ENCODE measurements at places on chromosomes 2 and 18.

GRCh38 chr2:3827673-3828575 lies 124.5 kb downstream of the DCDC2C start:
- DNase-seq: peak; percentile 34

GRCh38 chr2:31386648-31387047 lies 27.9 kb downstream of the XDH start:
- peak; percentile 10 for DNase-seq

GRCh38 chr2:126187668-126188067 lies 468.3 kb upstream of the GYPC start:
- no peak for DNase-seq

- no peak for DNase-seq
Measured at GRCh38 chr2:100077456-100077855, 64.9 kb downstream of the AFF3 start.

DNA sequence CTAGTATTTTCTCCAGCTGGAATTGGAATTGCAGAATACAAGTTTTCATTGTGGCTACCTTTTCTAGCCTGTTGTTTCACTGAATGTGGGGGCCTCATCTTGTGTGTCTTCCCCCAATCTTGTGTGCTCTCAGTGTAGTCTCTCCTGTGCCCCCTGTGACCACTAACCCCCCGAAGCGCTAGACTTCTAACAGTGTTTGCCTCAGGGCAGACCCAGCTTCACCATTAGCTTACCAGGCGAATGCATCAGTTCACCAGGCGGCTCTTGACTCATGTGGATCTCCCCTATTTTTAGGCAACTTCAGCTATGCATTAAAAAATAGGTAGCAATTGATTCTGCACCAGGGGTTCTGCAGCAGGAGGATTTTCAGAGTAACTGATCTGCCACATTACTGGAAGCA lies 376.2 kb upstream of the MEIS1 start:
- no peak for DNase-seq

GRCh38 chr2:196925768-196926561 lies 542 bp downstream of the PGAP1 start:
- peak; percentile 9 for DNase-seq

GRCh38 chr18:10169814-10170213 lies 256.0 kb downstream of the VAPA start:
- DNase-seq: no peak

DNA sequence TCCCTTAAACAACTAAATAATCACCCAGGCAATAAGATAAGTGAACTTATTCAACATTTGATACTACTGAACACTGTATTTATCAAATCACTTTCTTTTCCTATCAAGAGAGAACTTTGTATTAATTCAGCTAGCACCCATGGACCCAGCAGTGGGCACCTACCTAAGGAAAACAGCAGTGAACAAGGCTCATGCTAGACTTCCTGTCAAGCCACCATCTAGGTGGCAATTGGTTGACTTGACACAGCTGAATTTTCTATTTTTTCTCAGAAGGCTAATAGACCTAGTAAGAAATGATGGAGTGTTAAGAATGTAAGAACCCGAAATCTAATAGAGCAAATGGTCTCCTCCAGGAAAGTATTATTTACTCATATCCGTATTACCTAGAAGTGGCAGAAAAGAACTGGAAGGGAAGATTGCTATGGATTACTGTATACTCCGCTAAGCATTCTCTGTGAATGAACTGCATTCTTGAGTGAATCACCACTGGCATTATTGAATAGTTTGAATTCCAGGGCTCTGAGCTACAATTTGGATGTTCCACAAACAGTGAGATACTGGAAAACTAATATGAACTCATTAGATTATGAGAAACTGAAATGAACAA lies 988.2 kb upstream of the CDH2 start:
- DNase-seq: no peak

DNA sequence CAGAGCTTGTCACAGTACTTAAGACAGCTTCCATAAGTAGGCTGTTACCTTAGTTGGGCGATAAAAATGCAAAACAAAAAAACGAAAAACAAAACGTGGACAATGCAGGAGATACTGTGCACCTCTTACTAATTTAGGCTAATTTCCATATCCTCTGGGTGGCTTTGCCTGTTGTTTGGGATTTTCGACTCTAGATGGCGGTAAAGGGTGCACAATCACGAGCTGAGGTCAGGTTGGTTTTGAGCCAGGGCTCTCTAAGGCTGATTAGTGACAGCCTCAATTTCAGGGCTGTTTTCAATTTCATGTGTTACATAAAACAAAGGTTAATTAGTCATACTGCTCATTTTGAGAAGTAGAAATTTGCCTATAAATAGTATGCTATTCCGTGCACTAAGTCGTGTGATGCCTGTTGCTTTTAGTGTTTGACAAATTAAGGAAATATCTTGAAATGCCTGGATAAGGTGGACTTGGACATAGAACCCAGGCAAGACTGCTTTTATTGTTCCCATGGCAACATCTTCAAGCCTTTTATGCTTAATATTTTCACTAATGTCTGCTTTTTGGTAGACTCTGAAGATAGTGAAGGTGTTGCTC lies 493.1 kb downstream of the SOCS6 start:
- DNase-seq: peak; percentile 15

GRCh38 chr2:8264981-8265380 lies 416.9 kb upstream of the ID2 start:
- peak; percentile 10 for DNase-seq

- no peak for DNase-seq
Measured at GRCh38 chr2:31598694-31599093, 18.0 kb upstream of the SRD5A2 start.

GRCh38 chr2:24972315-24972961 lies 683 bp upstream of the DNAJC27 start:
- DNase-seq: peak; percentile 58

DNA sequence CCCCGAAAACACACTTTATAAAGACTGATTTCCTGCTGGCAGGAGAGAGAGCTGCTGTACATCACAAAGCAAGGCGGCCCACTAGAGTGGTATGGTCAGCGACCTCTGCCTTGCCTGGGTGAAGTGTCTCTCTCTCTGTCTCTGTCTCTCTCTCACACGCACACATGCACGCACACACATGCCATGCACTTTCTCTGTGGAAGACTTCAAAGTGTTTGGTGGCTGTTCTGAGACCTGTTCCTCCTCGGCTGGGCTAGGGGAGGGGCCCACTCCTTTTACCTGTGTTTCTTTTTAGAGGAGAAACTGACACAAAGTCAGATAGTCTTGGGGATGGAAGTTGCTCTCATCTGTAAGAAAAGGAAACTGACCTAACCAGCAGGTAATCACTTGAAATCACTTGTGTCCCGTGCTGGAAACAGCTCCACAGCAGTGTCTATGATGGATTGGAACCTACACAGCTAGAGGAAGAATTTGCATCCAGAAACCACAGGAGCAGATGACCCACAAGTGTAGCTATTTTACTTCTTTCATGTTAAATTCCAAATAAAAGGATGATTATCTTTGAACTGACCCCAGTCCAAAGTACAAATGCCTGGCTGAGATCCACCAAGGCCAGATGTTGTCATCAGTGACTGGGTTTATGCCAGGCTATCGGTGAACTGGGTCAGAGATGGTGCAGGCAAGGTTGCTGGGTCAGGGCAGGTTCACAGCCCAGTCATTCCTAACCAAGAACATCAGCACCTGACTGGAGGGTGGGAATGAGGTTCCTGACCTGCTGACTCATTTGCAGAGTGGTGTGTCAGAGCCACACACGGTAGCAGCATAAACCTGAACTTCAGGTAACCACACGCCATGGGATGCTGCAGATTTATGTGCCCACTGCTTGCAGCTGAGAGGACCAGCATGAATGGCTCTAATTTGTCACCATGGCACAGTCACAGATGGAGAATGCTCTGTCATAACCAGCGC lies 63.0 kb downstream of the NPAS2 start:
- no peak for DNase-seq

GRCh38 chr2:148948868-148949267 lies 73.8 kb downstream of the KIF5C start:
- DNase-seq: no peak

DNA sequence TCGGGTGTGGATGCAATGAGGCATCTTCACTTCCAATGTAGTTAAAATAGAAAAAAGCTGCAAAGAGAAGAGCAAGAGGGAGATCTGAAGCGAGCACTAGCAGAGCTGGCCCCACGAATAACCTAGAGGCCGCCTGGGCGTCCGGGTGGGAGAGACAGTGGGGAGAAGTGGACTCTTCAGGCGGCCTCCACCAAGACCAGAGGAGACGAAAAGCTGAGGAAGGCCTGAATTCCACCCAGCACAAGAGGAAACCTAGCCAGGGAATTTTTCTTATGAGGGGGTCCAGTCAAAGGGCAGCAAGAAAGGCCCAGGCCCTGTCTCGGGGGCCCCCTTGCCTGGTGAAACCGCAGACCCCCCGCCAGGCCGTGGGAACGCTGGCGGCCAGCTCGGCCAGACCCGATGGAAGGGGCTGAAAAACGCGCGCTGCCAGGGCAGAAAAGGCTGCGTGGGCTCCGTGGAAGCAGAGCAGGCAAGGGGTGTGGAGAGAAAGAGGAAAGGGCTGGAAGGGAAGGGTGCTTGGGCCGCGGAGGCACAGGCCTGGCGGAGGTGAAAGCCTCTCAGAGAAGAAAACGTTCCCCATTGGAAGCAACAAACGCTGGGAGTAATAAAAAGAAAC lies 69.2 kb downstream of the KCTD1 start:
- no peak for DNase-seq

- no peak for DNase-seq
Measured at GRCh38 chr2:19140463-19141208, 217.8 kb downstream of the OSR1 start.

DNA sequence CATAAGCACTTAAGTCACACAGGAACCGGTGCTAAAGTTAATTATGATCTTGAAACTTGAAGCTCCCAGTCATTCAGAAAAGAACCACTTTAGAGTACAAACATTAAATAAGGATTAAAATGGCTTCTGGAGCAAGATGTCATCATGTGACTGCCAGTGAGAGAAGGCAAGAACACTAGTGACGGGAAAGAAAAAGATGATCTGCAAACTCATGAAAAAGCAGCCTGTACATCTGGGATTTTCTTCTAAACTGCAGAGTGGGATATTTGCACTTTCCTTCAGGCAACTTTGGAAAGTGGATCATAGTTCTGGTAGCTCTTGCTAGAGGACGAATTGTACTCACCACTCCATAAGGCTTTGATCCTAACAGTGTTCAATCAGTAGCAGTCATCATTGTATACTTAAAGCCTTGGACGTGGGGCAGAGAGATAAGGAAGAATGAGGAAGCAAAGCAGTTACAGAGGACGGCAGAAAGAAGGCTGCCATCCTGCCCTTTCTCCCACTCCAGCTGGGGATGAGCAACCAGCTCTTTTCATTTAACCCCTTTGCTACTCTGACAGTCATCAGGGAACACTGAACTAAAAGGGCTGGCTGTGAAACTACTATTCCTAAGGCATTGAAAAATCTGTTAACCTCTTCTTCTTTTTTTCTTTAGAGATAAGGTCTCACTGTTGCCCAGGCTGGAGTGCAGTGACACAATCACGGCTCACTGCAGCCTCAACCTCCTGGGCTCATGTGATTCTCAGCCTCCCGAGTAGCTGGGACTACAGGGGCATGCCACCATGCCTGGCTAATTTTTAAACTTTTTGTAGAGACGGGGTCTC lies 18.1 kb downstream of the ABHD3 start:
- DNase-seq: no peak

GRCh38 chr2:207734264-207734635 lies 22.8 kb downstream of the CCNYL1 start:
- peak; percentile 23 for DNase-seq

GRCh38 chr2:230234122-230234722 lies 8.7 kb downstream of the SP140 start:
- DNase-seq: peak; percentile 11

DNA sequence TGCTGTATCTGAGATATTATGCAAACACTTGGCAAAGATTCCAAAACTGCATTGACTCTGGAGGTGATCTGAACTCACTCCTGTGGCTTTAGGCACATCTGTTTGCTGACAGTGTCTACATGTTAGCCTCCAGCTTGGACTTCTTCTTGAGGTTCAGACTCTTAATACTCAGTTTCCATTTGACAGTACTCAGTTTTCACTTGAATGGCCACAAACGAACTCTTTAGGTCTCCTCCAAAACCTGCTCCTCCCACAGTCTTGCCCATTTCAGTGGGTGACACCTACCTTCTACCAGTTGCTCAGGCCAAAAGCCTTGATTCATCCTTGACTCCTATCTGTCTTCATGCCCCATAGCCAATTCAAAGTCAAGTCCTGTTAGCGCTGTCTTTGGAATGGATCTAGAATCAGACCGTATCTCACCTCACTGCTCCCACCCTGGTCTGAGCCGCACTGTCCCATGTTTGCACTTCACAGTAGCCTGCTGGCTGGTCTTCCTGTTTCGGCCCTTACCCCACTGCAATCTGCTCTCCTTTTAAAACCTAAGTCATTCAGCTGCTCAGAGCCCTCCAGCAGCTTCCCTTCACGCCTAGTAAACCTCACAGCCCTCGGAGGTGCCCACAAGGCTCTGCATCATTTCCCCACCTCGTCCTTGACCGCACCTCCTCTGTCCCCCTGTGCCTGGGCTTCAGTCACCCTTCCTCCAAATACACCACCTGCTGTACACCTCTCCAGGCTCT lies 10.5 kb downstream of the ATG16L1 start:
- DNase-seq: no peak

GRCh38 chr2:16386431-16386830 lies 279.2 kb downstream of the CYRIA start:
- DNase-seq: no peak

DNA sequence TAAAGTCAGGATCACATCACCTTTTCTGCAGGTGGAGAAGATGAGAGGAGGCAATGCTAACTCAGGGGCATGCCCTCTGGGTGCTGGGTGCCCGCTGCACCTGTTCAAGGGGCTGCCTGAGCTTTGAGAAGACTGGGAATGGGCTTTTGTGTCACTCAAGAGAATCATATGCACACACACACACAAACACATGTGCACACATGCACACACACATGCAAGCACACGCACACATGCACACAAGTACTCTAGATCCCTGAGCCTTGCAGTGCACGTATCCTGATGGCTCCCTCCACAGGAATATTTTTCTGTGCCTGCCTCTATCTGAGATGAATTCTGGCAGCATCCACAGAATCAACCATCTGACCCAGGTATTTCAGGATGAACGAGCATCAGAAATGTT lies 110.0 kb upstream of the TEX51 start:
- DNase-seq: no peak

- no peak for DNase-seq
Measured at GRCh38 chr2:219897456-219897855, 270.0 kb downstream of the SLC4A3 start.

Measured in OCI-LY7 (cell line).